ENCODE measurements at places on chromosomes 2 and 18. TPM values are rescaled to one million over a fixed set of nuclear protein-coding genes. Genes with fewer than 3 reads are reported as not detected.

DNA sequence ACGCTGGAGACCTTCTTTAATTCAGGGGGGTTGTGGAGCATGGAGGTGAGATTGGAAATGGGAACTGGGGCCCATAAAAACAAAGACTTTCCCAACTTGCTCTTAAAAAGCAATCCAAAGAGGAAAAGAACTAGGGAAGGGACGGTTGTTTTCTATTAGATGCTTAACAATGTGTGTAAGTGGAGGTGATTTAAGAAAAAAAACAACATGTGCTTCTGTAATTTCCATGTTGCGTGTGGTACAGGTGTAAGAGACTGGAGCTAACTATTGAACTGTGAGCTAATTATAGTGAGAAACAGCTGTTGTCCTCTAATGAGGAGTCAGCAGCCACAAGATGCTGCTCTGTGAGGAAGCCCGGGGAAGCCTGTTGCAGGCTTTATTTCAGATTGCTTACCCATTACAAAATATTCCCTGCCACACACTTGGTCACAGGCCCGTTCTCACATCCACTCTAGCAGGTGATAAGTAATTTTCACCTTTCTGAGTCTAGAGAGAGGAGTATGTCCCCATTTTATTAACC is 280.6 kb upstream of the PARD3B start:
- peaks cover 3% of the 10 kb centered on the region for H3K27me3 ChIP-seq
- no peaks in the 10 kb centered on the region for H3K4me1 ChIP-seq
- no peaks in the 10 kb centered on the region for H3K36me3 ChIP-seq
- no peak for DNase-seq

GRCh38 chr2:9508931-9509330 is 34.6 kb downstream of the IAH1 start:
- no peak for DNase-seq
- H3K36me3 ChIP-seq: peaks cover 16% of the 10 kb centered on the region
- H3K27me3 ChIP-seq: no peaks in the 10 kb centered on the region
- no peaks in the 10 kb centered on the region for H3K4me1 ChIP-seq

DNA sequence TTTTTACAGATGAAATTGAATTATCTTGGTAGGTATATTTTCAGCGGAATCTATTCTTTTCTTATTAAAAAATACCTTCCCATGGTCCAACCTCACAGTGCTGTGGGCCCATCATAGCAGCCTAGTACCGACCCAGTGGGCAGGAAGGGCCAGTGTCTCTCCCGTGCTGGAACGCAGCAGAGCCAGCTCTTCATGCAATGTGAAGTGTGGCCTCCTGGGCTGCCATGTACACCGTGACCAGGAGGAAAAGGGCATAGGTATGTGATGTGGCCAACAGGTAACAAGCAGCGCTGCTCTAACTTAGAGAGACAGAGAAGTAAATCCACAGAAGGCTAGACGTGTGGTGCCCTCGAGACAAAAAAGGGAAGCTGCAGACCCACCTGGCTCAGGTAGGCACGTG is 221.1 kb upstream of the SALL3 start:
- peaks cover 22% of the 10 kb centered on the region for H3K27me3 ChIP-seq
- no peak for DNase-seq
- no peak overlapping the region for H3K4me3 ChIP-seq
- H3K27ac ChIP-seq: no peak overlapping the region

DNA sequence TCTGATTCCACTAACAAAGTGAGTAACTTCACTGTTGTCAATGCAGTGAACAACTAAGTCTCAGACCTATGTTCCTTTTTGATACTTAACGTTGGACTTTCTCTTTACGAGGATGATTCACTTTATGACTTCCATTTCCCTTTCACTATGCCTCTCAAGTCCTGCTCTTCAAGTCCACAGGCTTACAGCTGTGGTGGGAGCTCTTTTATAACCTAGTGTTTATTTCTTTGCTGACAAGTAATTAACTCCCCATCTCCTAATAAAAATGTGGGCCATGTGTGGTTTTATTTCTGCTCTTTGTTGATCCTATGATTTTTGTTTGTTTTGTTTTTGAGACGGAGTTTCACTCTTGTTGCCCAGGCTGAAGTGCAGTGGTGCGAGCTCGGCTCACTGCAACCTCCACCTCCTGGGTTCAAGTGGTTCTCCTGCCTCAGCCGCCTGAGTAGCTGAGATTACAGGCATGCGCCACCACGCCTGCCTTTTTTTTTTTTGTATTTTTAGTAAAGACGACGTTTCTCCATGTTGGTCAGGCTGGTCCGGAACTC is 142.1 kb downstream of the USP34 start:
- no peaks in the 10 kb centered on the region for H3K27me3 ChIP-seq
- peaks cover 10% of the 10 kb centered on the region for H3K4me1 ChIP-seq
- DNase-seq: peak; percentile 90
- H3K4me3 ChIP-seq: no peak overlapping the region
- H3K36me3 ChIP-seq: peaks cover 23% of the 10 kb centered on the region

DNA sequence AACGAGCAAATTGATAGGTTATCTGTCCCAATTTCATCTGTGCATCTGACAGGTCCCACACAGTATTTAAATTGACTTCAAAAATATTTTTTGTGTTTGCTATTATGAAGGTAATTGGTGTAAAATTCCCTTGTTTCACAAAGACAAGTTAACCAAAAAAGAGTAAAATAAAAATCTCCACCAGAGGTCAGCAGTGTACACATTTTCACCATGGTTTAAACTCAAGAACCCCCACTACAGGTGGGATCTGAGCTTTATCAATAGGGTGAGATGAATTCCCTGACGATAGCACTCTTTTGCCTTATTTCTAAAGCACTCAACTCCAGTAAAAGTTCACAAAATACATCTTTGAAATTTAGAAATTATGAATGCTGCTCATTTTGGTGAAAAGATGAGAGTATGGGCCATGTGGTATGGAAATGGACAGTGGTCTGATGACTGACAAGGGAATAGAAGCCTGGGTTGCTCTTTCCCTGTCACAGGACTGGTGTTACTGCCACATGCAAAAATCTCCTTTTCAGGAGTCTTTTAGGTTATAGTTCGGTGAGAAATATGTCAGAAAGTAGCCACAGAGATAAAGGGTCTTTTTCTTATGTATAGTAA is 68.0 kb downstream of the SERPINB8 start:
- no peaks in the 10 kb centered on the region for H3K4me1 ChIP-seq
- H3K27me3 ChIP-seq: peaks cover 25% of the 10 kb centered on the region
- DNase-seq: peak; percentile 74

DNA sequence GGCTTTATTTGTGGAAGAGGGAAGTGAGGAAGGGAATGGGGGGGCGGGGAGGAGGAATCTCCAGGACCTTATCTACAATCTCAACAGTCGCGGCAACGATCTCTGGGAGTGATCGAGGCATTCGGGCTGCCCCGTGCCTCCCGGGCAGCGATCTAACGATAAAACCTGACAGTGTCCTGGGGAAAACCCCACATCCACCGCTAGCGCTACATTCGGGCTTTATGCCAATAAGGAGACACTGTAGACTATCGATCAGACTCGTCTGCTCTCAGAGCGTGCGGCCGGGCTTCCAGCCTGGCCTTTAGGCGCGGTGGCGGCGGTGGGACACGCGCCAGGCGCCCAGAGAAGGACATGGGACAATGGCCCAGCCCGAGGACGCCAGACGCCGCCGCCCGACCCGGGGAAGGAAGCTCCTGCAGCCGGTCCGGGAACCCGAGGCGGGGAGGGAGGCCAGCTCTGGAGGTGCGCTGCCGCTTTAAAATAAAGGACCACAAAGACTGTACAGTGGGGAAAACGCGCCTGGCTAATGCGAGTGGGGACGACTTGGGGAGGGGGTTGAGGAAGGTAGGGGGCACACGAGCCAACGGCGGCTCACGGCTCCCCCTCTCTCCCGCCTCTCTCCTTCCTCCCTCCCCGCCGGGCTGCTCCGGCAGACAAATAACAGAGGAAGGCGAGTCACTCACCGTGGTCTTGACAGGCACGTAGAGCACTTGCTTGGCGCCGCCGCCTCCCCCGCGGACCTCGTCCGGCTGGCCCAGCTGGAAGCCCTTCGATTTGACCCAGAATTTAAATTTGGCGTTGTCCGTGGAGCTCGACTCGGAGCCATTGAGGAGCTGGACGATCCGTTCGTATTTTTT is 2.2 kb downstream of the NOL4 start:
- H3K36me3 ChIP-seq: no peaks in the 10 kb centered on the region
- DNase-seq: peak; percentile 9
- H3K27me3 ChIP-seq: peaks cover 41% of the 10 kb centered on the region
- peaks cover 3% of the 10 kb centered on the region for H3K4me1 ChIP-seq
- H3K4me3 ChIP-seq: peak overlapping the region; percentile 66

DNA sequence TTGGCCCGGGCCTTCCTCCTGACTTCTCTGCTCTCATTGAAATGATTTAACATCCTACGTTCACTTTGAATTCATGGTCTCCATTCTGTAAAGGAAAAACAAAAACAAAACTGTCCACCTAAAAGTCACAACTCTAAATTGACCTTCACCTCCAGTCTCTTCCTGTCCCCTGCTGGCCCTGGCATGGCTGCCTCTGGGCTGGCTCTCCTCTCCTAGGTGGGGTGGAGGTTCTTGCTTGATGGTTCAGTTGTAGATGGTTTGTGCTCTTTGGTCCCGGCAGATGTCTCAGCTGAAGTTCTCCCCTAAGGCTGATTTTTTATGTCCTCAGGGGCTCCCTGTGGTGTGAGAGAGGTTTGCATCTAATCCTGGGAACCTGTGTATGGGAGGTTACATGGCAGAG is 121.1 kb downstream of the ACKR3 start:
- no peaks in the 10 kb centered on the region for H3K27me3 ChIP-seq
- no peak overlapping the region for H3K4me3 ChIP-seq
- no peak for DNase-seq
- H3K4me1 ChIP-seq: no peaks in the 10 kb centered on the region

DNA sequence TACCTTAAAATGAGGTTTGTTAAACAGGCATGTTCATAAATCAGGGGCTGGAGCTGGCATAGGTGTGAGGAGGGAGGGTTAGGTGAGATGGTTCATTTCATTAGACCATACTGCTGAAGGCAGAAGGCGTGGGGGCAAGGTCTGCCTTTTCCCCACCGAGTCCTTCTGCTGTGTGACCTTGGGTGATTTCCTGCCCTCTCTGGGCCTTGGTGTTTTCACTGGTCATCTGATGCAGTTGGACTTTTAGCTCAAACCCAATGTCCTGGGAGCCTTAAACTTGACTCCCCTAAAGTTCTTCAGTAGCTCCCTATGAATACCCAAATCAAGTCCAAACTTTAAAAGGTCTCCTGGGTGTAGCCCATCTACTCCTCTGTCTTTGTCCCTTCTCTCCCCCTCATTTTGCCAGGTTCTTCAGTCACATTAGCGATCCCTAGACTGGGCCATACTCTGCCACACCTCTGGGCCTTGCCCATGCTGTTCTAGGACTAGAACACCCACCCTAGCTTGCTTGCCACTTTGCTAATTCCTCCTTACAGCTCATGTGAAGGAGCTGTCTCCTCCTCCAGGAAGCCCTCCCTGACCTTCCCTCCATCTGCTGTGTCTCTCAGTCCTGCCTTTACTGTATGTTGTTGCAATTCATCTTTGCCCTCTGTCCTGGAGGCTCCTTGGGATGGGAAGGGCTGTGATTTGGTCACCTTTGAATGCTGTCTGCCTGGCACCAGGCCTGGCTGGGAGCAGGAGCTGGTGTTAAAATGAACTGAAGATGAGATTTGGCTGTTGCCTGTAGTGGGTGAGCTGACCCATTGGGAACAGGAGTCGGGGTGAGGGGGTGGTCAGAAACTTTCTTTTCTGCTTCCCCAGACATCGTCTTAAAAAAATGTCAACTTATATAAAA is 85.4 kb upstream of the HS6ST1 start:
- H3K27ac ChIP-seq: no peak overlapping the region
- no peak overlapping the region for H3K4me3 ChIP-seq
- peaks cover 9% of the 10 kb centered on the region for H3K4me1 ChIP-seq
- no peaks in the 10 kb centered on the region for H3K36me3 ChIP-seq
- no peak for DNase-seq

- H3K36me3 ChIP-seq: no peaks in the 10 kb centered on the region
- H3K27ac ChIP-seq: no peak overlapping the region
- no peaks in the 10 kb centered on the region for H3K4me1 ChIP-seq
- H3K4me3 ChIP-seq: no peak overlapping the region
- H3K27me3 ChIP-seq: 0 out of 2 replicates have a peak, but pooled peaks cover 8% of the 10 kb centered on the region
Measured at GRCh38 chr2:84832772-84833461, 48.0 kb downstream of the TRABD2A start.

- H3K4me3 ChIP-seq: peak overlapping the region; percentile 32
- H3K36me3 ChIP-seq: peaks cover 21% of the 10 kb centered on the region
- no peaks in the 10 kb centered on the region for H3K27me3 ChIP-seq
- DNase-seq: peak; percentile 96
Measured at GRCh38 chr2:121360566-121361300, 75.7 kb upstream of the TFCP2L1 start.

GRCh38 chr2:159192371-159192918 is 94.1 kb downstream of the WDSUB1 start:
- no peaks in the 10 kb centered on the region for H3K4me1 ChIP-seq
- peaks cover 3% of the 10 kb centered on the region for H3K36me3 ChIP-seq
- no peak for DNase-seq
- H3K27ac ChIP-seq: no peak overlapping the region
- no peak overlapping the region for H3K4me3 ChIP-seq

GRCh38 chr2:230738391-230738811 is 25.8 kb downstream of the CAB39 start:
- peaks cover 6% of the 10 kb centered on the region for H3K36me3 ChIP-seq
- H3K4me3 ChIP-seq: peak overlapping the region; percentile 53
- H3K27ac ChIP-seq: peak overlapping the region; percentile 95
- peaks cover 60% of the 10 kb centered on the region for H3K4me1 ChIP-seq
- DNase-seq: peak; percentile 23

The ANTXR1 gene
- total RNA-seq: 31.1 TPM

The IER3IP1 gene
- total RNA-seq: 9.2 TPM

The DSG4 gene
- total RNA-seq: 0.04 TPM

Data from PC-3 (cell line).